ENCODE measurements at places on chromosomes 5 and 9.

DNA sequence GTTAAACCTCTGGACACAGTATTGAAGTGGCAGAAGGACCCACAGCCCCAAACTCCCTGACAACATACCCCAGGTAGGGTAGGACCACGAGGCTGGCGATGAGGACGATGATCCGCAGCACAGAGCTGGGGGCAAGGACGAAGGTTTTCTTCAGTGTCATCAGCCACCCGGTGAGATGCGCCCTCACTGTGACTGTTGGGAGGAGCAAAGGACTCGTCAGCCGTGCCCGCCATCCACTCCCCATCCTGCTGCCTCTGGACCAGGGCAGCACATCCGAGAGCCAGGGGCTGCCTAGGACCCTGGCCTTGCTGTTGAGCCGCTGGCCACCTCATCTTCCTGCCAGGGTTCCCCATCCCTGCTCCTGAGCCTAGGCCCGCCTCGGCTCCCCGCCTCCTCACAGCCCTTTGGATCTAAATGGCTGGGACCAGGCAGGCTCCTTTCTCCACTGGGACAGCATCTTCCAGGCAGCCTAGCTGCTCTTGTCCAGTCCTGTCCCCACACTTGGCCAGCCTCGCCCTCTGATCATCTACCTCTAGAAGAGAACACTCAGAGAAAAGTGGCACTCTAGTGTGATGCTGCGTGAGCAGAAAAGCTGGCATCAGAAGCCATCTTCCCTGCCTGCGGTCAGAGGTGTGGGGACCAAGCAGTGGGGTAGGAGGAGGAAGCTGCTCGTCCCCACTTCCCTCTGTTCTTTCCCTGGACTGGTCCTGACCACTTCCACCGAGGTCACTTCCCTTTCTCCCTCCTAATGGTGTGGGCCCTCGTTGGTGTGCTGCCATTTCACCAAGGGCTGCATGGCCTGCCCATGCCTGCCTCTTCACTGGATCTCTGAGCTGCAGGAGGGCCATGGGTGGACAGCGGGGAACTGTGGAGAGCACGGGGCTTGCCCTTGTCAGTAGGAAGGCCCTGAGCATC, 49.2 kb downstream of the OTULIN start:
- DNase-seq, result no peak

- no peak for DNase-seq
Measured at GRCh38 chr5:92444888-92445287, 1061.8 kb upstream of the ARRDC3 start.

- DNase-seq, result no peak
Measured at GRCh38 chr5:1298067-1298551, 3.2 kb upstream of the TERT start.

- DNase-seq, result no peak
Measured at GRCh38 chr9:18920141-18921084, 112.6 kb downstream of the SAXO1 start.

- DNase-seq, result no peak
Measured at GRCh38 chr5:164869325-164869724, 1363.9 kb downstream of the MAT2B start.

GRCh38 chr5:58635416-58635815, 52.5 kb downstream of the RAB3C start:
- no peak for DNase-seq

GRCh38 chr5:14109041-14109747, 33.9 kb upstream of the TRIO start:
- no peak for DNase-seq

- no peak for DNase-seq
Measured at GRCh38 chr5:84727708-84728107, 343.0 kb upstream of the EDIL3 start.
